ENCODE measurements at places on chromosomes 11 and 22.

DNA sequence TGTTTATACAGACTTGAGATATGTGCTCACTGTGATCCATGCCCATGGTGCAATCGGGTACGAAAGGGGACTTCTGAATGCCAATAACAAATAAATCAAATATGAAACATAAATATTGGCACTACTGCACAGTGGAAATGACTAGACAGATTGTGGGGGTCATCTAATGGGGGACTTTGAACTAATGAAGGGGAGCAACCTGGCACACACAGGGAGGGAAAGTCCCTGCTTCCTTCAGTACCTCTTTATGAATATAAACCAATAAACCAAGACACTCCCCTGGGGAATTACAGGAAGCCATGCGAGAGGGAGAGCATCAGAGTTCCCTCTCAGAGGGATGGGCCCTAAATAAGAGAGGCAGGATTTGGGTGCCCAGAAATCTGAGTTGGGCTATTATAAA lies 21.1 kb downstream of the MIF start:
- DNase-seq: no peak

DNA sequence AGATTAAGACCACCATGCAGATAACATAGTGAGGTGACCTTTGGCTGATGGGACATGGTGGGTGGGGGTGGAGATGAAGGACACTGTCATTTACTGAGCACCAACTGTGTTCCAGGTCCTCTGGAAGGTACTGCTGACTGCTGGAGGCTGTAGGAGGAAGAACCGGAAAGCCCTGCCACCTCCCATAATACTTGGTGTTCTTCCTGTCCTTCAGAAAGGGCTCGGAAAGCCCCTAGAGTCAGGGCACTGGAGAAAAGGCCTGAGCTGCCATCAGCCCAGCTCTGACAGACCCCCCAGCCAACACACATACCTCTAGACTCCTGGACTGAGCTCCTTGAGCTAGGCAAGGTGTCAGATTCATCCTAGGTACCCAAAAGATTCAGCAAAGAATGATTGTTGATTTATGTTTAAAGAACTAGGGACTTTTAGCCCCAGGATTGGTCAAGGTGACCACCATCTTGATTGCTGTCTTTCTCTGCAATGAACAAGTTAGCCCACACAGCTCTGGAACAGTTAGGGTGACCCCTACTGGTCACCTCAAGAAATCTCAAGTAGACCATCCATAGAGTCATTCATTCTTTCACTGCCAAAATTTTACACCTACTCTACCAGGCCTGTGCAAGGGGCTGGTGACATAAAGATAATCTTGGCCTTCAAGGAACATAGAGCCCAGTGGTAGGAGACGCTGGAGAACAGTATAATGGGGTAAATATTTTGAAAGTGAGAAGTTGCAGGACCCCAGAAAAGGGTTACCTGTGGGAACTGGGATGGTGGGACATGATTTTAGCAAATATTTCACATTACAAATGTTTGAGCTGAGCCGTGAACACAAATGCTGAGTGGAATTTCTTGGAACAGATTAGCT lies 39.4 kb downstream of the IRAG1 start:
- no peak for DNase-seq

DNA sequence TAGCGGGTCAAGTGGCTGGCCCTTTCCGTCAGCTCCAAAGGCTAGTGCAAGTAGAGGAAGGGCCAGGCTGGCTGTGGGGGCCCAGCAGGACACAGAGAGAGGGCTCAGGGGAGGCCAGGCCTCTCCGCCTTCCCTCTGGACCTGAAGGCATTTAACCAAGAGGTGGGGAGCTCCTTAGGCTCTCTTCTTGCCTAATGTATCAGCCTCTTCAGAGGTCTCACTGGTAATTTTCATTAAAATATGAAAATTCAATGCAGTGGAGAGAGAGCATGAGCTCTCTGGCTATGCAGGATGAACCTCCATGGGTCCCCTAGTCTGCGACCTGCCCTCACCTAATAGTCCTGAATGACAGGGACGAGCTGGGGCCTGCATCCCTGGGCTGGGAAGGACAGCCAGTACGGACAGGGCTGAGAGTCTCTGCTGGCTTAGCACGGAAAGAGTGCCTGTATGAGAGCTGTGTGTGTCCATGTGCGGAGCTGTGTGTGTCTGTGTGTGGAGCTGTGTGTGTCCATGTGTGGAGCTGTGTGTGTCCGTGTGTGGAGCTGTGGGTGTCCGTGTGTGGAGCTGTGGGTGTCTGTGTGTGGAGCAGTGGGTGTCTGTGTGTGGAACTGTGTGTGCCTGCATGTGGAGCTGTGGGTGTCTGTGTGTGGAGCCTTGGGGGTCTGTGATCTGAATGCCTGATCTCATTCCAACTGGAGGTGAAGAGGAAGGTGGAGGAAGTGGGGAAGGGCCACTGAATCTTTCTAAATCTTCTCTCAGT lies 2.4 kb downstream of the ALX4 start:
- no peak for DNase-seq

- no peak for DNase-seq
These were observed 97.3 kb downstream of the COMMD9 start for GRCh38 chr11:36191941-36192340.

- no peak for DNase-seq
These were observed 334.8 kb downstream of the GUCY1A2 start for GRCh38 chr11:106683435-106683834.

GRCh38 chr11:118625976-118626375 lies 18.6 kb downstream of the PHLDB1 start:
- DNase-seq: peak; percentile 29
